Stimulated activated memory B cell treated with anti-CD40 and anti-IgM and Interleukin-4, amounts not matched to agents 10 μg/mL and 1 μg/mL and 100 μg/mL, for 72 hours (primary cell): ENCODE measurements at places on chromosomes 11 and 22.

DNA sequence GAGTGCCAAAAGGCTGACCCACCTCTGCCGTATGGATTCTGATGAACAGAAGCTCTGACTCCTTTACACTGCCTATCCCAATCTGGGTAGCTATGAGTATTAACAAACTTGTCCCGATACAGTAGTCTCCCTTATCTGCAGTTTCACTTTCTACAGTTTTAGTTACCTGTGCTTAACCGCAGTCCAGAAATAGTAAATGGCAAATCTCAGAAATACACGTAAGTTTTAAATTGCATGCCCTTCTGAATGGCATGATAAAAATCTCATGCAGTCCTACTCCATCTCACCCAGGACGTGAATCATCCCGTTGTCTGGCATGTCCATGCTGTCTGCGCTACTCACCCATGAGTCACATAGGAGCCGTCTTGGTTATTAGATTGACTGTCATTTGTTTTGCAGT is 68.8 kb downstream of the SNX19 start:
- H3K27ac ChIP-seq: no peak overlapping the region
- H3K4me3 ChIP-seq: no peak overlapping the region

GRCh38 chr11:66289548-66290329 is 796 bp upstream of the YIF1A start:
- peak; percentile 76 for ATAC-seq
- no peaks in the 10 kb centered on the region for H3K36me3 ChIP-seq
- peak overlapping the region; percentile 81 for H3K27ac ChIP-seq
- peaks cover 26% of the 10 kb centered on the region for H3K27me3 ChIP-seq

GRCh38 chr11:57097149-57097548 is 84.6 kb upstream of the LRRC55 start:
- no peak for ATAC-seq
- H3K27me3 ChIP-seq: peaks cover 13% of the 10 kb centered on the region
- no peak overlapping the region for H3K27ac ChIP-seq
- no peaks in the 10 kb centered on the region for H3K4me1 ChIP-seq
- H3K36me3 ChIP-seq: no peaks in the 10 kb centered on the region

GRCh38 chr11:68293708-68294107 is 18.7 kb upstream of the LRP5 start:
- no peak for ATAC-seq
- H3K27me3 ChIP-seq: no peaks in the 10 kb centered on the region
- H3K27ac ChIP-seq: peak overlapping the region; percentile 72

DNA sequence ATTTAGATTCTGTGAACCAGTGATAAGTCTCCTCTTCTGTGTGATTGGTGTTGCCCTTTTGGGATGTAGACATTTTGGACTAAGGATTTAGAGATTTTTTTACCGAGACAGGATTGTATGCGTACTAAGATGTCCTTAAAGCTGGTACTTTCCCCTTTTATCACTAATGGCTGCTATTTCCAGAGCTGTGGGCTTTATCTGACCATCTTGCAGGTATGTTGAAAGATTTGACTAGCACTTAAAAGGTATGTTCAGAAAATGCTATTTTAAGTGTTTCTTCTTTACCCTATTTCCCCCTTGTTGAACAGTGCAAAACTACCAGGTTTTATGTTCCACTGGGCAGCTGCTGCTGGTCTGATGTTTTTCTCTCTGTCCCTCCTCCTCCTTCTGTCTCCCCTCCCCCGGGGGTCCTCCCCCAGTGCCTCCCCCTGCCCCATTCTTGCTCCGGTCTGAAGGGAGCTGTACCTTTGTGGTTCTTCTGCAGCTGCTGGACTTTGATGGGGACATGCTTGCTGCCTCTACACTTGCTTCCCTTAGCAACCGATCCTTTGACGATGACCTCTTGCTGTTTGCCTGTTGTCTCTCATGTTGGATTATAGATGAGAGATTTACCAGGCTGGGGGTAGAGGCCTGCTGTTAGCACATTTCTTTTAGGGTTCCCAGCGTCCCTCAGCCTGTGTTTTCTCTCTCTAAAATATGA is 59.6 kb downstream of the ZNRF3 start:
- H3K27ac ChIP-seq: no peak overlapping the region
- ATAC-seq: no peak
- no peaks in the 10 kb centered on the region for H3K4me1 ChIP-seq
- no peaks in the 10 kb centered on the region for H3K27me3 ChIP-seq
- no peak overlapping the region for H3K4me3 ChIP-seq
- H3K36me3 ChIP-seq: peaks cover 9% of the 10 kb centered on the region

GRCh38 chr22:30325065-30325720 is 1.5 kb downstream of the TBC1D10A start:
- peak overlapping the region; percentile 30 for H3K27ac ChIP-seq
- peak overlapping the region; percentile 89 for H3K4me3 ChIP-seq
- no peak for ATAC-seq
- H3K27me3 ChIP-seq: no peaks in the 10 kb centered on the region
- peaks cover 27% of the 10 kb centered on the region for H3K36me3 ChIP-seq
- peaks cover 65% of the 10 kb centered on the region for H3K4me1 ChIP-seq

GRCh38 chr11:126310992-126311310 is 7.1 kb downstream of the DCPS start:
- ATAC-seq: no peak
- H3K27ac ChIP-seq: peak overlapping the region; percentile 4
- peaks cover 62% of the 10 kb centered on the region for H3K4me1 ChIP-seq

DNA sequence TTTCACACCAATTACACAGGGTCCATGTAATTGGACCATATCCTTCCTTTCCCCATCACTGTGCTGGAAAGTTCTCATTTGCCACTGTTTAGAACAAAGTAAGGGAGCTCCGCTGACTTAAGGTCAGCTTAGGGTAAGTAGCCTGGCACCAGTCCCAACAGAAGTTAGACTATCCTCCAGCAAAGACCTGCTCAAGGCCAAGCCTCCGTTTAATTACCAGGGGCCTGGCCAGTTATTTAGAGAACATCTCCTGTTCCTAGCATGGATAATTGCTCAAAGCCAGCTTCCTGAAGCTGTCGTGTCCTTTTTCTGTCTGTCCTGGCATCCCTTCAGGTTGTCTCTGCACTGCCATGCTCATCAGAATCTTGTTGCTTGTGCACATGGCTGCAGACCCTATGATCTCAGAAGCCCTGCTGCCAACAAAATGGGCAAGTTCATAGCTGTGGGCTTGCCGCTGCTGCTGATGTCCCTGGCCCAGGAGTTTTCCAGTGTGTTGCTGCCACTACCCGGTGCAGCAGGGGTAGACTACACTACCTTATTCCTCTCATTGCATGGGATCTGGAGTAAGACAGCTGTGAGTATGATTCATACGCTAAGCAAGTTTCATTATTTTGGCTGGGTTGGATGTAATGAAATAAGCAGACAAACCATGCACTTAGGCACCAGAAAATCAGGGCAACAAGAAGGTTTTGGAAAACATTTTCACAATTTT is 8.1 kb downstream of the OR8A1 start:
- H3K27ac ChIP-seq: no peak overlapping the region
- no peak overlapping the region for H3K4me3 ChIP-seq
- no peaks in the 10 kb centered on the region for H3K4me1 ChIP-seq

GRCh38 chr11:64659417-64660144 is 63.4 kb downstream of the NRXN2 start:
- H3K27me3 ChIP-seq: peaks cover 26% of the 10 kb centered on the region
- H3K4me1 ChIP-seq: peaks cover 14% of the 10 kb centered on the region
- H3K27ac ChIP-seq: no peak overlapping the region
- no peak for ATAC-seq

GRCh38 chr11:102322560-102322959 is 5.3 kb downstream of the BIRC3 start:
- H3K4me1 ChIP-seq: peaks cover 50% of the 10 kb centered on the region
- peak overlapping the region; percentile 97 for H3K27ac ChIP-seq
- ATAC-seq: no peak
- H3K4me3 ChIP-seq: peak overlapping the region; percentile 80
- H3K27me3 ChIP-seq: no peaks in the 10 kb centered on the region

GRCh38 chr11:17967661-17968060 is 45.2 kb downstream of the SERGEF start:
- H3K36me3 ChIP-seq: peaks cover 64% of the 10 kb centered on the region
- no peak for ATAC-seq
- H3K27me3 ChIP-seq: no peaks in the 10 kb centered on the region
- H3K4me3 ChIP-seq: no peak overlapping the region
- no peak overlapping the region for H3K27ac ChIP-seq

- no peaks in the 10 kb centered on the region for H3K4me1 ChIP-seq
- H3K4me3 ChIP-seq: no peak overlapping the region
- ATAC-seq: no peak
Observed at GRCh38 chr11:23604966-23605365, 744.7 kb upstream of the CCDC179 start.

- ATAC-seq: peak; percentile 21
- H3K27ac ChIP-seq: no peak overlapping the region
- H3K27me3 ChIP-seq: peaks cover 40% of the 10 kb centered on the region
- H3K36me3 ChIP-seq: no peaks in the 10 kb centered on the region
- no peaks in the 10 kb centered on the region for H3K4me1 ChIP-seq
- no peak overlapping the region for H3K4me3 ChIP-seq
Observed at GRCh38 chr11:1160231-1161101, 2.7 kb downstream of the MUC5AC start.

DNA sequence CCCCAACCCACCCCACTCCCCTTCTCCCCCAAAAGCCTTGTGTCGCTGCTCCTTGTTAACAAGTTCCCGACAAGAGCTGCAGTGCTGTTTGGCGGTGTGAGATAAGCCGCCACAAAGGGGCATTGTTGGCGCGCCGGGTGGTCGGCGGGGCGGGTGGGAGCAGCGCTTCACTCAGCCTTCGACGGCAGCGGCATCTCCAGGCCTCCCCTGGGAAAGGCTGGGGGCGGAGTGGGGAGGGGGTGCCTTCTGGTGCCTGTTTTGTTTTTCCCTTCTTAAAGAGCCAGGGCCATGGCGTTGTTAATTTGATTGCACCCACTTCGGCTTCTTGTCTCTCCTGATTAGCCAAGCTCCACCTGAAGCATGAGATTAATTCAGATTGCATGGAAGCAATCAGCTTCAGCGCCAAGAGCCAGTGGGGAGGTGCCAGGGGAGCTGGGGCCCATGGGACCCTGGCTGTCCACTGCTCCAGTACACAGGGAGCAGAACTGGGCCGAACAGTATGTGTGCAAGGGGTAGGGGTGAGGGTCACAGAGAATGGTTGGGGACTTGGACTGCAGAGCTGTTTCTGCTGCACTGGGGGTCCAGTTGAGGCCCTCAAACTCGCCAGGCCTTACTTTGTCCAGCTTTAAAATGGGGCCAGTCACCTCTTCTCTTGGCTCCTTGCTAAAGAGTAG is 165.1 kb downstream of the CEP164 start:
- H3K27ac ChIP-seq: no peak overlapping the region
- H3K4me3 ChIP-seq: no peak overlapping the region
- no peak for ATAC-seq
